ENCODE measurements at places on chromosomes 13 and 19.
A peak's percentile ranks its signal among the peaks of the same experiment; 100 is the strongest.

DNA sequence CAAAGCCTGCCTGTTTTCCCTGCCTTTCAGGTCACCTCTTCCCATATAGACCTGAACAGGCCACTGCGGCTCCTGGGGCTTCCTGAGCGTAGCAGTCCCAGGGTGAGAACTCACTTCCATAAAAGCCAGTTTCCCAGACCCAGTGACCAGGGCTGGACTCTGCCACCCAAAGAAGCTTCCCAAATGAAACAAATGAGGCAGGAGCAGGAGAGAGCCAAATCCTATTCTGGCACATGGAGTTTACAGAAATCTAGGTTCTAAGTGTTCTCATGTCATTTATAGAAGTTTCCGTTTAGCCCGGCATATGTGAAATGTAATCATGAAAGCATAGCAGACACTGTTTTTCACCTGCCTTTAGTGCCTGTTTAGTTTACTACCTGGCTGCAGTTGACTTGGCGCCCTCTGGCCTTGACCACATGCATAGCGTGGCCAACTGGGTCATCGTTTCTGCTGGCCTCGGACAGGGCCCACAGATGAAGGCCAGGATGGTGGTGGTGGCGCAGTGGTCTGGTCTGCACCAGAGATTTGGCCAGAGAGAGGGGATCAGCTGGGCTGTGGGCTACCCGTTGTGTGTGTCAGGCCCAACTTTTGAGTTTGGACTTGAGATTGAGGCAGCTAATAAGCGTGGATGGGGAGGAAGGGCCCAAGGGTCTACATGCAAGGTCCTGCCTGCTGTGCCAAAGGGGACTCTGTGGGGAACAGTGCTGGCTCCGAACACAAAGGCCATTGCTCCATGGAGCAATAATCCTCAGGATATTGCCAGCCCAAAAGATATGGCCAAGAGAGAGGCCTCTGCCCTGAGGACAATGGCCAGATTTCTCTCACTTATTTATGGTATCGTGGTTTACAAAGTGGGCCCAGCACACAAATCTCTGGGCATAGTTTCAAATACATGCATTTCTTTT is 43.3 kb downstream of the NFIX start:
- DNase-seq, result no peak

DNA sequence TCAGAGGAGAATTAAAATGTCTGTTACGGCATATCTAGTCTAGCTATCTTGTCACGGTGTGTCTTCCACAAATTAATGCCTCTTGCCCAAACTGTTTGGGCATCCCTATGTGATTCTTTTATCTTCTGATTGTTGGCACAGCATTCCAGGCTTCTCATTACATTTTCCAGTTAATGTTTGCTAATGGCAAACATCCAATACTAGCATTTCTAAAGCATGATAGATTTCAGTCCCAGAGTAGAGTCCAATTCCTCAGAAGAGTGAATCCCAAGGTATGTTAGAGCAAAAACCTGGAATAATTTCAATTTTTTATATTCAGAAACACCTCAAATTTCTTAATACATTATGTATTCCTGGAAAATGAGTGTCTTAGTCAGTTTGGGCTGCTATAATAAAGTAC is 684.5 kb upstream of the SLITRK1 start:
- DNase-seq, result no peak

- peak; percentile 20 for DNase-seq
Measured at GRCh38 chr19:12166626-12167025, 3.7 kb downstream of the ZNF136 start.

DNA sequence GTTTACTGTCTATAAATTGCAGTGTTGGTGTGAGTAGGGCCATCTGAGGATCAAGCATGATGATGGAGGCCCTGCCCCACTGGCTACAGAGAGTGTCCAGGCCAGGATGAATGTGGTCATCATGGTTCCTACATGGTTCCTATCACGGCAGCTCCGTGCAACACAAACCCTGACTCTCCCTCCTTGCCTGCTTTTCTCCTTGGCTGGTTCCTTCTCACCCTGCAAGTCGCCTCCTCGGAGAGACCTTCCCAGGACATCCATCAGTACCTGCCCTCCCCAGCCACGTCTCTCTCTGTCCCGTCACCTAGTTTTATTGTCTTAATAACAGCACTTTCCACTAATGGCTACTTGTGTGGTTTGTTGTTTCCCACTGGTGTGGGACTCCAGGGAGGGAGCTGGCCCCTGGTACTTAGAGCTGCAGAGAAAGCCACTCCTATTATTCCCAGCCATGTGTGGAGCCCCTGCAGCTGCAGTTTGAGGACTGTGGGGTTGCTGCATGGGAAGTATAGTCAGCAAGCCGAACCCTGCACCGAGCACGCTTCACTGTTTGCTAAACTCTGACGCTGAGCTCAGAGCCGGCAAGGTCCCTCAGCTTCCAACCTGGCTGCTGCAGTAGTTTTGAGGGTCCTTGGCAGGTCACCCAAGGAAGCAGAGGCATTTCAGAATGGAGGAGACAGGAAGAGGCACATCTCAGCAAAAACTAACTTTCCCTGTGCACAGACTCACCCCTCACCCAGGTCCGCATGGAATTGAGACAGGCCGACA is 146.4 kb upstream of the VSTM2B start:
- no peak for DNase-seq

DNA sequence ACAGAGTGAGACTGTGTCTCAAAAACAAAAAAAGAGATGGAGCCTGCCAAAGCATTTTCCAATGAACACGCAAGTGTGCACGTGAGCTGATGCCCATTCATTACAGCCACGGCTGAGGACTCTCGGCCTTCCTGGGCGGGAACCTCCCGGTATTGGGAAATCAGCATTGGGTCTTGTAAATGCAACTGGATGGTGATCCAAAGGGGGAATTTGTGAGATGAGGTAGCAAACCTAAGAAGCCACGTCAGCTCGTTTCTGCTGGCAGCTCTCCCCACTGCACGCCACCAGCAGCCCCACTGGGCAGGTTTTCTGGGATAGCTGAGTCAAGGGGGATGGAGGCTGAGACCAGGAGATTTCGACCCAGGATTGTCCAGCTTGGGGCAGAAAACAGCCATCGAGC is 11.5 kb downstream of the C13orf46 start:
- no peak for DNase-seq

GRCh38 chr19:46155237-46155636 is 7.2 kb downstream of the IGFL2 start:
- no peak for DNase-seq

GRCh38 chr19:14416817-14417231 is 2.3 kb downstream of the DDX39A start:
- no peak for DNase-seq

DNA sequence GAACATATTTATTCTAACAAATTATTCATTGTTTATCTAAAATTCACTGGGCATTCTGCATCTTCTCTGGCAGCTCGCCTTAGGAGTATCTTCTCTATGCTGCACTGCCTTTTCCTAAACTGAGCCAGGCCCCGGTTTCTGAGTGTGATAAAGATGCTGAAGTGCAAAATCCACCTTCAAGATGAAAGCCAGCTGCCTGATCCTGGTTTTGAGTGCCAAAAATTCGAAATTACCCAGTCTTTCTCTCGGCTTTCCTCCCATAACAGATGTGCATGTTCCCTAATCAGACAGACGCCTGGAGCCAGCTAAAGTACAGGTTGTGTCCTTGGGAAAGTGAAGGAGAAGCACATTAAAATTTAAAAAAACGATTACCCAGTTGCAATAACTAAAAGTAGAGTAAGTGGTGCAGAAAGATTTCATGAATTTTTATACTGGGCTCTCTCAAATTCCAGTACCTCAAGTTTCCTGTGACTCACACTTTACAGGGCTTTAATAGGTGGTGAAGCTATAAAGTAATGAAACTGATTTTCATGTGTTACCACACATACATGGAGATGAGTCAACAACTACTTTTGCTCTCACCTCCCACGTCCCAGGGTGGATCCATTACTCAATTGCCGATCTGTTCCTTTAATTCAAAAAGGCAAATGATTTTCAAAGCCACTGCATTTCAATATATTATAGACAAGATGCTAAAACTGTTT is 65.0 kb upstream of the GTF2F2 start:
- DNase-seq, result peak; percentile 91

DNA sequence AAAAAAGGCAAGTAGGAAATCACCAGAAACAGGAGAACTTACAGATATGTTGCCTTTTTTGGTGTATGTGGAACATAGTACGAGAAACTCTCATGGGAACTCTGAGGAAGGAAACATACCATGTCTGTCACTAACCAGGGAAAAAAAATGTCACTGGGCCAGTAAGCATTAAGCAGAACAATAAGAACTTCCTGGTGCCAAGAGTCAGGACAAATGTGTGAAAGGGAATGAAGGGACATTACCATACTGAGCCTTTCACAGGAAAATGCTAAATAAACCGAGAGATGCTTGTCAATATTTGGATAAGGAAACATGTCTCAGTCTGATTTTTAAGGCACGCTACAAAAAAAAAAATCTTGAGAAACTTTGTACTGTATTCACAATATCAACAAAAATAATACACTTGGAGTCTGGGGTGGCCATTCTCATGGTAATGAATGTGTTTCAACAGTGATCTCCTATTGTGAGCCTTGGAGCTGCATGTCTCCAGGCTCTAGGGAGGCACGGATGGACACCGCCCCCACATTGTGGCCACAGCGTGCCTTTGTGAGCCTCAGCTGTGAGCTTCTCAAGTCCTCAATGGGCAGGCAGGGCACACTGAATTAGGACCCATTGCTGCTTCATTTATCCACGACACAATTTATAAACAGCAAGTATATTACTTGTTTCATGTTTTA is 113.0 kb upstream of the ARGLU1 start:
- DNase-seq, result no peak

GRCh38 chr13:37229931-37230330 is 124.5 kb upstream of the CSNK1A1L start:
- DNase-seq, result no peak

DNA sequence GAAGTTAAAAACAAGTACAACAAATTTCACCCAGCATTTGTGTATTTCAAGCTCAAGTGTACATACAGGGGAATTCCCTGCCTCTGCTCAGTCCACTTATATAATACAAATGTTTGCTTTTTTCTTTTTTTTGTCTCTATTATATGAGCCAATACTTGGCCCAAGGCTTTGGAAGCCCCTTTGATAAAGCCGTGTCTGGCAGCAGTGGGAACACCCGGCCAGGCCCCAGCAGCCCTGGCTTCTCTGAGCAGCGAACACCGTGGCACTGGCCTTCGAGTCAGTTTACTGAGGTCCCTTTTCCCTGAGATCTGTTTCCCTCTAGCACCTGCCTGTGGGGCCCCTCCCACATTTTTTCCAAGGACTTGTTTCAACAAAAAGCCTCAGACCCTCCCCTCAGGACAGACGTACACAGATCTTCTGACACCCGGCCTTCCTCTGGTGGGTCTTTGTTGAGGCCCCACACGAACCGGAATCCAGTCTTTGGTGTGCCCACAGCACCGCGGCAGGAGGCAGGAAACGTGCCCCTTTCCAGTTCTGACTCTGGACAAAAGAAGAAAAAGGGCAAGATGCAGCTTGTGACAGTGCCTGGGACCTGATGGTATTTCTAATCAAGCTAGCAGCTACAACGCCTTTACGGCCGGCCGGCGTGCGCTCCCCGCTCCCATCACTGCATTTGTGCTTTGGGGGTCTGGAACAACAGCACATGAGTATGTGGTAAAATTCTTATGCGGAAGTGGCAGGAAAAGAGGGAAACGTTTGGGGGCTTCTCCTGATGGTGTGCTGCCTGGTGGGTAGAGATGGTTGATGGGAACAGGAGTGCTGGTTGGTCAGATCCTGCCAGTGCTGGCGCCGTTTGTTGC is 13.8 kb downstream of the SIPA1L3 start:
- DNase-seq, result no peak

- DNase-seq, result no peak
Measured at GRCh38 chr13:21147827-21148226, 28.5 kb downstream of the SKA3 start.

GRCh38 chr13:48188601-48189000 is 44.4 kb upstream of the ITM2B start:
- DNase-seq, result no peak

DNA sequence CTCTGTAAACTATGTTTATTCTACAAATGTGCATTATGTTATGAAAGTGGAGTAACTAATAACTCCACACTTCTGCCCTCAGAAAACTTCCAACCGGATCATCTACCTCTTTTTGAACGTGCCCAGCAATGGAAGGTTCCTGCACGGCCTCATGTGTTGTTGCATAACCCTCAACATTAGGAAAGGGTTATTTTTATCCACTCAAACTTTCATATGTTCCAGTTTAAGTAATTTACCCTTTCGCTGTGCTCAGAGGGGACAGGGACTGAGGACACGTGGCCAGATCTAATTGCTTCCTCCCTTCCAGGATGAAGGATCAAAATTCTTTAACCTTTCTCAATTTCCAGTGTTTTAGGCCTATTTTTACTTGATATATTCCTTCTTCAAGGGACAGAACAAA is 29.6 kb downstream of the IRS2 start:
- DNase-seq, result peak; percentile 33

GRCh38 chr19:13103581-13104359 is 1.1 kb upstream of the LYL1 start:
- no peak for DNase-seq

GRCh38 chr19:41546386-41546789 is 29.6 kb upstream of the CEACAM21 start:
- peak; percentile 63 for DNase-seq

GRCh38 chr13:109790942-109791605 is 4.7 kb upstream of the IRS2 start:
- peak; percentile 91 for DNase-seq

GRCh38 chr13:59960683-59961082 is 203.0 kb downstream of the DIAPH3 start:
- no peak for DNase-seq

GRCh38 chr19:54026656-54027055 is 35.2 kb downstream of the CACNG6 start:
- DNase-seq, result no peak

DNA sequence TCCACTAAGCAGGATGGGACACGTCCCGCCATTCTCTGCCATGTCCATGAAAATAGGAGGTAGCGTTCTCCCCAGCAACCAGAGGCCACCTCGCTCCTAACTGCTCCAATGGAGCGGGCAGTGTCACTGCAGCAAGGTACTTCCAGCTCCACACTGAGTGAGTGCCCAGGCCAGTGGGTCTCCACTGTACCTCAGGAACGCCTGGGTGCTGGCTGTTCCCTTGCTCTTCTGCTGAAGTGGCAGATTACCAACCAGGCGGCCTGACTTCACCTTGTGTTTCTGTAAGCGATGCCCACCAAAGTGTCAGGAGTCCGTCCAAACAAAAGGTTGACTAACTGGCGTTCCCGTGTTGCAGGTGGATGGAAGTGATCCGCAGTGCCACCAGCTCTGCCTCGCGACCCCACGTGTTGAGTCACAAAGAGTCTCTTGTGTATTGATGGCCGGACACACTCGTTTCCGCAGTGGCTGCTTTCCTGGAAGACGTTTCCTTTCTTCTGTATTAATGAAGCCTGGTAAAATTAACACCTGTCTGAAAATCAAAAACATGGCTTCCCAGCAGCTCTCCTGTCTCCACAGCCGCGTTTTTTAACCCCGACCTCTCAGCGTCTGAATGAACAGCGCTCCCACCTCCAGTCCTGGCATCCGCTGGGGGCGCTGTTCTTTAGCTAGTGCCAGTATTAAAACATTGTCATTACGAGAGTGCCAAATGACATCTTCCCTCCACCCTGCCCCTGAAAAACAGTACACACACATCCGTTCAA is 128.8 kb downstream of the STK24 start:
- no peak for DNase-seq

- peak; percentile 39 for DNase-seq
Measured at GRCh38 chr19:15869109-15869555, 28.7 kb downstream of the CYP4F2 start.

GRCh38 chr19:44530777-44531176 is 1.3 kb upstream of the CEACAM20 start:
- DNase-seq, result peak; percentile 1
